ENCODE measurements at places on chromosomes 16 and 17. TPM values are rescaled to one million over a fixed set of nuclear protein-coding genes. Genes with fewer than 3 reads are reported as not detected.

The SECTM1 gene
- 11.7 TPM for total RNA-seq

The KRTAP2-3 gene
- 0.30 TPM for total RNA-seq

- DNase-seq = no peak
Measured at GRCh38 chr17:72838068-72838467, 254.4 kb downstream of the SLC39A11 start.

DNA sequence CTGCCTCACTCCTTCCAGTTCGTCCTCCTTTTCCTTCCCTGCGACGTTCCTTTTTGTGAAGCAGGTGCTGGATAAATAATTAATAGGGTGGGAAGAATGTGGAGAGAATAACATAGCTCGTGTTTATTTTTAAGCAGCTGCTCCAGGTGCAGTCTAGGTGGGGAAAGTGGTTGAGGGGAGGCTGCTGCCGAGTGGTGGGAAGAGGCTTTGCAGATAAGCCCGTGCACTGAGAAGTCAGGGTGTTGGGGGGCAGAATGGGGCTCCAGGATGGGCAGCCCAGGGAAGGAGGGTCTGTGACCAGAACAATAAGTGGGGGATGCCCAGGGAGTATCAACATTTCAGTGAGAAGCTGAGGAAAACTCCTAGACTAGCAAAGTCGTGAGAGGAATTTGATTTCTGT is 300.5 kb downstream of the CPPED1 start:
- no peak for DNase-seq

Data from skin of body (tissue), 3 donors.